NCI-H187 treated with DMSO at 0.1 percent for 48 hours (cell line): ENCODE measurements at places on chromosomes 4 and X.

- DNase-seq: no peak
Observed at GRCh38 chrX:149516604-149517003, 11.5 kb upstream of the IDS start.

- peak; percentile 23 for DNase-seq
Observed at GRCh38 chr4:76689145-76689817, 208.7 kb downstream of the SOWAHB start.

GRCh38 chr4:10456595-10457254, 501 bp downstream of the ZNF518B start:
- DNase-seq: no peak

DNA sequence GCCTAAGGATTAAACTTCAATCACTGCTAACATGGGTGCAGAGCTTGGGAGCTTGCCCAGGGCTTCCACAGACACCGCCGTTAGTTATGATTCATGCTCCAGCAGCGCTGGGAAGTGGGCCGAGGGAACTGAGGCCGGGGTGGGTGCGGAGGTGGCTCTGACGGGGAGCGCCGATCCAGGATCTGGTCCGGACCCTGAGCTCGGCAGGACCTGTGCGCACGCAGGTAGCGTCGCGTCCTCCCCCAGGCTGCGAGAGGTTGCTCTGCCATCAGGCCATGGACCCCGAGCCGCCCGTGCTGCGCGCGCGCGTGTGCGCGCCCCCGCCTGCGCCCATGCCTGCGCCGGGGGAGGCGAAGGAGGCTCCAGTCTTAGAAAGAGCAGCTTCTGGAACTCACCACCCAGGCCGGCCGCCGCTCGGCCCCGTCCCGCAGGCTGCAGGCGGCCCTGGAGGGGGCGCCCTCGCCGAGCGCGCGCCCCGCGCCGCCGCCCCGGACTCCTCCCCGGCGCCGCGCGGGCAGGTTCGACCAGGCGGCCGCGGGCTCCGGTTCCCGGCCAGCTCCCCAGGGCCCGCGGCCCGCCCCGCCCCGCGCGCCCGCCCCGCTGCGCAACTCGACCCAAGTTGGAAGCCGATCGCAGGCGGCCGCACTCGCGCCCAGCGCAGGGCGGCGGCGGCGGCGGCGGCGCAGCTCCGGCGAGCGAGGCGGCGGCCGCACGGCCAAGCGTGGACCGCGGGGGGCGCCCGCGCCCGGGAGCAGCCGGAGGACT, 732 bp upstream of the ADRA2C start:
- no peak for DNase-seq

GRCh38 chrX:97102938-97103337, 219.2 kb downstream of the RPA4 start:
- no peak for DNase-seq

DNA sequence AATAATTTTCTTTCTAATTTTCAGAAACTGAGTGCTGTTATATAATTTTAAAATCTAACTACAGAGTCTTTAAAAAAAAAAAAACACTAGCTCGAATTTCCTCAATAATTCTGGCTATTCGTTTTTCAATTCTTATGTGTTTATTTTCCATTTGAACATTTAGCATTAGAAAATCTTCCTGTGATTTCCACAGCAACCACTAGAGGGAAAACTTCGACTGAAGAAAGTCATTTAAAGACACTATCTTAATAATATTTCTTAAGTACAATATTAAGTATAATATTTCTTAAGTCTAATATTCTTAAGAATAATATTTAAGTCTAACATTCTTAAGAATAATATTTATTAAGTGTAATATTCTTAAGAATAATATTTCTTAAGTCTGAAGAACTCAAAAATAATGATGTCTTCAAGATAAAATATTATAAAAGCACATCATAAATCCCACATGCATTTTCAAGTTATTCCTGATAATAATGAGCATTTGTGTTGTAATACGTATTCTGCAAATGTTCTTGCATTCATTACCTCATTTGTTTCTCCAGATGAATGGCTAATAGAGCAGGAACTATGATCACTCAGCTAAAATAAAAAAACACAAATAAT, 118.4 kb upstream of the WDR17 start:
- DNase-seq: no peak

DNA sequence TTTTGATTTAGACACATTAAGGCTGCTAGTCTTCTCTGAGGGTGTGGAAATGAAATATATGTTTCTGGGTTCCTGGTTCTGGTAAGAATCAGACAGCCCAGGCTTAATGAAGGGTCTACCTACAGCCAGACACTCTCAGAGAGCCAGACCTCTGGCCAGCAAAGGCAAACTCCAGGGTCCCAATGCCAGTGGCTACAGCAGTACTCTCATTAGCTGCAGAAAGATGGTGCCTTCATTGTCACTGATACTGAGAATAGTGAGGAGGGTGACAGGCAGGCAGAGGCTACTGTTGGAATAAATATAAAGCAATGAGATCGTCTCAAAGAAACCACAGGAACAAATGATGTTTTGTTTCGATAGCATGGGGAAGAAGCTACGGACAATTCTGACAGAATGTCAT, 437.6 kb downstream of the GPM6A start:
- no peak for DNase-seq

- DNase-seq: no peak
Observed at GRCh38 chr4:109723110-109723509, 6.8 kb downstream of the PLA2G12A start.

DNA sequence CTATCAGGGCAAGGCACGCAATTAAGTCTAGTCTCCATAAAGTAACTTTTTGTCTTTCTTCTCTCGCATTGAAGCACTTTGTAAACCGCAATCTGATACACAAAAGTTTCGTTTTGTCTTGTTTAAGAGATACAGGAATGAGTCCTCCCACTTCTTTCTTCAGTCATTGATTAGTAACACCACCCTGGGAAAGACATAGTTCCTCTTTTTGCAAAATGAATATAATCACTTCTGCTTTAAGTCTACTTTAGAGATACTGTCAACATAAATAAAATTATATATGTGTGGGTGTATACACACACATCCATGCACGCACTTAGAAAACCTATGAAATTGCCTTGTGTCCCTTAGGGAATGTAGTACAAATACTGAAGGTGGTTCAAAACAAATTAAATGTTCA, 11.7 kb downstream of the COQ2 start:
- no peak for DNase-seq

- no peak for DNase-seq
Observed at GRCh38 chr4:128241425-128241913, 46.1 kb downstream of the PGRMC2 start.

DNA sequence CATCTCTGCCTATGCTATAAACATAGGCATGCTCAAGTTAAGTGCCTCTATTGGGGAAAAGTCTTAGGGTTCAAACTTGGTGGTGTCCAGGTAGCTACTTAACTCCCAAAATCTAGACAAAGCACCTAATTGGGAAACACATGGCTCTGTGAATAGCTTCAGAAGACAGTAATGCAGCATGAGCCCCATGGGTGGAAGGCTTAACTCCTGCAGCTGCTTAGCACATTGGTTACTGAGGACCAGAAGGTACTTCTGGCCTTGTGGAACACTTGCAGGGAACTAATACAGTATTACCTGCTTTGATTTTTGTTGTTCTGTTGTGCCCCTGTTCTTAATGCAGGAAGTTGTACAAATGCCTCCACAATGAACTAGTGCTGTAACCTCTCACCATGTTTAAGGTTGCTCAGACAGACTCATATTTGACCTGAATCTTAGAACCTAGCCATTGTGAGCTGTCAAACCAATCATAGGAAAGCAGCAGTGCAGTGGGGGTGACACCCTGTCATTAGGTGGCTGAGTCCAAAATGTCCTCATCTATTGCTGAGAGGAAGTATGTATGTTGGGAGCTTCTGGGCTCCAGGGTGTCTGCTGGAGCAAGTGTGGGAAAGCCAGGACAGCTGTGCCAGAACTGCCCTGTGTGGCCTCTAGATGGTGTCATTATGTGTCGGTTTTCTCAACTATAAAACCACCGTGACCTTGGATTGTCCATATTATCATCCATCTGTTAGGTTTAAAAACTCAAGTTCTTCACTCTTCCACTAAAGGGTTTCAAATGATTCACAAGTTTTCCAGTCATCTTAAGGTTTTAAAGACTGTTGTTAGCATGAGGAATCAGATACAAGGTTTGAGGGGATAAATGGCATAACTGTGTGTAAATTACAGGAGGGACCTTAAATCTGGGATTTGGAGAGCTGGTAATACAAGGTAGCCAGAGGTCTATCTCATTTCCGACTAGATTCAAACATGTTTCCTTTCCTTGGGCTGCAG, 69.9 kb upstream of the WDR1 start:
- no peak for DNase-seq

GRCh38 chr4:184573701-184574100, 75.5 kb downstream of the CASP3 start:
- DNase-seq: no peak

DNA sequence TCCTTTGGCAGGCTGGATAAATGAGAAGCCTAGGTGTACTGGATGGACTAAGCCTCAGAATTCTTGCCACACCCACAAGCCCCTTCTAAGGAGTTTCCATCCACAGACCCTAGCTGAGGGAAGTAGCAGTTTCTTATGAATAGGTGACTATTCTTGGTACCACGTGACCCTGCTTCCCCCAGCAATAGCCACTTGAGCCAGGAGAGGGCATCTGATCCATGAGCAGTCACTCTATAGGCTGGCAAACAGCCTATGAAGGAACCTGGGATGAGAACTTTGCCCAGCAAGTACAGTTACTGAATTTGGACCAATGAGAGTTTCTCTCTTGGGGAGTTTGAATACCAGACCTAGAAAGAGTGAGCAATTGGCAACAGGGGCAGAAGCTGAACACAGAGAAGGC, 84.0 kb downstream of the RTL9 start:
- no peak for DNase-seq

DNA sequence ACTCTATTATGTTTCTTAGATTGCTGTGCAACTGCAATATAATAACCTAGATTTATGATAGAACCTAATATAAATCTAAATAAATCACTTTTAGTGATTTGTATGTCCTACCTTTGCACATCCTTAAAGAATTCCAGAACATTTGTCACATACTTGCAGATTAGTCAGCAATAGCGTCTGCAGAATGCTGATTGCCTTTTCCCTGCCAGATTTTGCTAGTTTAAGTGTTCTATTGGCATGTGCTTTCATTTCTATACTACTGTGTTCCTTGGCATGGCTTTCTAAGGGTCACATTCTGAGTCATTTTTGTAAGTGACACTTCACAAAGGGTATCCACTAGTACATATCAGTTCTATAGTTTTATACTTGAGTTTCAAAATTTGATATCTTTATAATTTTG, 303.1 kb upstream of the GIMD1 start:
- no peak for DNase-seq
